CD4-positive, alpha-beta memory T cell (primary cell): ENCODE measurements at places on chromosomes 7 and 10. TPM values are rescaled to one million over a fixed set of nuclear protein-coding genes. Genes with fewer than 3 reads are reported as not detected.

The HOXA11 gene
- not detected for total RNA-seq

The BNIP3 gene
- total RNA-seq = 31.7 TPM

The ASZ1 gene
- total RNA-seq = not detected

The EEF1AKMT2 gene
- total RNA-seq = 24.2 TPM

The LIPN gene
- not detected for total RNA-seq

The PTPRZ1 gene
- not detected for total RNA-seq

The LLCFC1 gene
- total RNA-seq = not detected

The CCM2 gene
- total RNA-seq = 192 TPM
